Effector memory CD8-positive, alpha-beta T cell (primary cell): ENCODE measurements at places on chromosomes 13 and 19.

DNA sequence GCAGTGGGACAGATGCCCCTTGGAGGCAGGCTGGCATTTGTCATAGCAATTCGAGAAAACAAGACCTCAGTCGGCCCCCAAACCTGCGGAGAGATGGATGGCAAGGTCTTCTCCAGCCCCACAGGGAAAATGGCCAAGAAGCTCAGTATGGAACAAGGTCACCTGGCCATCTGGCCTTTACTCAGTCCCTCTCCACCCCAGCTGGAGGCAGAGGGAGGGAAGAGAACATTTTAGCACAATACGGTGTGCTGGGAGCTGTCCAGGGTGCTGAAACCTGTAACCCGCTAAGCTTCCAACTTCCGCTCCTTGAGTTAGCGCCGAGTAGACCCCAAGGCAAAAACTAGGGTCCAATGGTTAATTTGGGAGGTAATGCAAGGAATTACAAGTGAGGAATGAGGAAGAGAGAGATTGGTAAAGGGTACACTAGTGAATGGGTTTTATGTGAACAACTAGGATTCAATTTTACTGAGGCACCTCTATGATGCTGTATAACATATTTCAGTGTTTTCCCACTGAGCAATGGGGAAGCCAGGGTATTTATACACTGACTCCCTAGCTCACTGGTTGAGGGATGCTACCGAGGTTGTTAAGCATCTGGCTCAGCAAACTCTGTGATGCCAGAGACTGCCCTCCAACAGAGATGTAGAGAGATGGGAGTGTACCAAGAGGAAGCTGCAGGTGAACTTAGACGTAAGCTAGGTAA lies 64.3 kb downstream of the CACNA1A start:
- no peaks in the 10 kb centered on the region for H3K36me3 ChIP-seq
- H3K27me3 ChIP-seq, result peaks cover 49% of the 10 kb centered on the region

DNA sequence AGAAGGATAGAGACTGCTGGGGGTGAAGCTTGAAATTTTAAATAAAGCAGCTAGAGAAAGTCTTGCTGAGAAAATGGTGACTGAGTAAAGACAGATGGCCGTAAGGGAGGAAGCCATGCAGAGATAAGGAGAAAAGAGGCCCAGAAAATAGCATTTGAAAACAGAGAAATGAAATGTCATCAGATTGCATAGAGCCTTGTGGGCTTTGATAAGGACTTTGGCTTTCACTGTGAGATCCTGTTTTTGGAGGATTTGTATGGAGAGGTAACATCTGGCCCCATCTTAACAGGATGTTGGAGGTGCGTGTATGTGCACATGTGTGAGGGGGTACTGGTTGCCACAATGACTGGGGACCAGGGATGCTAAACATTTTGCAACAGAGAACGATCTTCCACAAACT lies 19.5 kb upstream of the ATP8A2 start:
- no peak overlapping the region for H3K4me3 ChIP-seq
- no peaks in the 10 kb centered on the region for H3K36me3 ChIP-seq
- H3K4me1 ChIP-seq, result no peaks in the 10 kb centered on the region
- H3K27me3 ChIP-seq, result peaks cover 46% of the 10 kb centered on the region

- peaks cover 5% of the 10 kb centered on the region for H3K36me3 ChIP-seq
- DNase-seq, result no peak
- no peaks in the 10 kb centered on the region for H3K4me1 ChIP-seq
- peaks cover 4% of the 10 kb centered on the region for H3K27me3 ChIP-seq
- H3K4me3 ChIP-seq, result no peak overlapping the region
Measured at GRCh38 chr13:26965952-26966700, 205.5 kb downstream of the USP12 start.

GRCh38 chr19:58558066-58558622 lies at the start of gene UBE2M:
TSS of gene UBE2M (minus strand) at chr19:58558611. CDS start at chr19:58558381, 230 bp downstream.
- DNase-seq, result no peak
- peak within 1 kb of the TSS; percentile 99 for H3K4me3 ChIP-seq
- H3K4me1 ChIP-seq, result peaks cover 63% of the 10 kb centered on the region
- peak within 1 kb of the TSS; percentile 99 for H3K27ac ChIP-seq
- H3K36me3 ChIP-seq, result peaks cover 69% of the 10 kb centered on the region

DNA sequence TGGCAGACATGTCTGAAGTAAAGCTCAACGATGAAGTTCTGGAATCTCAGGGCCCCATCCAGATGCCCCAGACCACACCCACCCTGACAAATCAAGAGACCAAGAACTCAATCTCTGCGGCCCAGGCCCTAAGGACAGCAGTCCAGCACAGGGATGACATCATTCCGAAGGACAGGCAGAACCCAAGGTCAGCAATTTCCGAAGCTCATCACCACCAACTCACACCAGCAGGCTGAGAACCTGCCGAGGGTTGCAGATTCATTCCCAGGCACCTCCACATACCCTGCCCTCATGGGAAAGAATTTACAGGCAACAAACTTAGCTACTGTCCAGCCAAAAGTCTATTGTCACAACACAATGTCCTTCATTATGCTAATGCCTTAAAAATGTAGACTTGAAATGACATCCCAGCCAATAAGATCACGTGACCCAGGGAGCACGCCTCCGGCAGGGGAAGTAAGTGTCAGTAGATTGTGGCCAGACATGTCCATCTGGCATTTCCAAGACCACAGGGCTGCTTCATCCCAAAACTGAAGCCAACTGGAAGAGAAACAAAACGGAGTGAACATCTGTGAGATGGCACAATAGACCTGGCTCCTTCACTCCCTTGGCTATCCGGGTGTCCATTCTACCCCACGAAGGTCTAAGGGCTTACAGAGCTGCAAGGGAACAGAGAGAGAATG lies 98.8 kb downstream of the CRYL1 start:
- no peaks in the 10 kb centered on the region for H3K36me3 ChIP-seq
- no peak for DNase-seq
- no peaks in the 10 kb centered on the region for H3K27me3 ChIP-seq
- H3K4me1 ChIP-seq, result peaks cover 6% of the 10 kb centered on the region

- H3K27me3 ChIP-seq, result peaks cover 18% of the 10 kb centered on the region
- H3K27ac ChIP-seq, result no peak overlapping the region
- no peaks in the 10 kb centered on the region for H3K36me3 ChIP-seq
- DNase-seq, result no peak
- H3K4me3 ChIP-seq, result no peak overlapping the region
Measured at GRCh38 chr13:28471421-28471820, 23.5 kb downstream of the FLT1 start.

GRCh38 chr19:17910791-17911360 lies 21.9 kb upstream of the CCDC124 start:
- H3K27me3 ChIP-seq, result peaks cover 13% of the 10 kb centered on the region

DNA sequence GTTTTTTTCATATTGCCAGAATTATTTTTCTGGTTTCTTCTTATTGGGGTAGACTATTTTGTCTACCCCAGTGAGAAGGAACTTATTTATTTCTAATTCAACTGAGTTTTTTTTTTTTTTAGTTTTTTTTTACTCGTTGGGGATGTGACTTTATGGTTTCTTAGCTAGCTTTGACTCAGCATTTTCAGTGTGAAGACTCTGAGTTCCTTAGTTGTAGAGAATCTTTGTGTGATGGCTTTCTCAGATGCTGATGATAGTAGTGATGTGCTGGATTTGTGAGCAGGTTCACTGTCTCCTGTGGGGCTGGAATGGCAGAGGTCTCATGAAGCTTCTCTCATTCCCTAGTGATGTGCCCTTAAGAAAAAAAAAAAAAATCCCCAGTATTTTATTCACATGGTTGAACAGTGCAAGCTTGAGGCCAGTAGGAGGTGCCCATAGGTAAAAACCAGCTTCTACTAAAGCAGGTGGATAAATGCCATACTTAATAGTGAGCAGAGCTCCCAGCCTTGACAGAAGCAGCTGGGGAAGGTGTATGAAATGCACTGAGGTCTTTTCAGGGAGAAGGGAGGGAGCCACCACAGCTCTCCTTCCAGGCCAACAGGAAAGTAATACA lies 106.2 kb upstream of the KLF5 start:
- H3K4me3 ChIP-seq, result no peak overlapping the region
- H3K27me3 ChIP-seq, result no peaks in the 10 kb centered on the region
- H3K36me3 ChIP-seq, result peaks cover 3% of the 10 kb centered on the region
- no peak overlapping the region for H3K27ac ChIP-seq
- H3K4me1 ChIP-seq, result peaks cover 3% of the 10 kb centered on the region
- no peak for DNase-seq

DNA sequence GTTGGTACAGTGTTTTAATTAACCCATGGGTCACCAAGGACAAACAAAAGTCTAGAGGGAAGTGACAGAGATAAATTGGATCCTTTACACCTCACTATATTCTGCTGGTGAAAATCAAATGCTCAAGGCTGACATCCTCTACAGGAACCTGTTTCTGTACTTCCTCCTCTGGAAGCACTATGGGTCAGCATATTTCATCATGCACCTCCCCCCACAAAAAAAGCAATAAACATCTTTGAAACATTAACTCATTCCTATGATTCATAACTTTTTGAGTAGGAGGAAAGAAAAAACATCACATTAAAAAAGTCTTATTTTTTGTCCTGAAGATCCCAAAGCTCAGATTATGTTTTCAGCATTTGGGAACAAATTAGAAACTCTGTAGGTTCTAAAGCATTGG lies 588.3 kb upstream of the SGCG start:
- no peak for DNase-seq
- H3K36me3 ChIP-seq, result no peaks in the 10 kb centered on the region
- H3K27me3 ChIP-seq, result no peaks in the 10 kb centered on the region
- H3K4me1 ChIP-seq, result no peaks in the 10 kb centered on the region
- no peak overlapping the region for H3K4me3 ChIP-seq
- no peak overlapping the region for H3K27ac ChIP-seq

DNA sequence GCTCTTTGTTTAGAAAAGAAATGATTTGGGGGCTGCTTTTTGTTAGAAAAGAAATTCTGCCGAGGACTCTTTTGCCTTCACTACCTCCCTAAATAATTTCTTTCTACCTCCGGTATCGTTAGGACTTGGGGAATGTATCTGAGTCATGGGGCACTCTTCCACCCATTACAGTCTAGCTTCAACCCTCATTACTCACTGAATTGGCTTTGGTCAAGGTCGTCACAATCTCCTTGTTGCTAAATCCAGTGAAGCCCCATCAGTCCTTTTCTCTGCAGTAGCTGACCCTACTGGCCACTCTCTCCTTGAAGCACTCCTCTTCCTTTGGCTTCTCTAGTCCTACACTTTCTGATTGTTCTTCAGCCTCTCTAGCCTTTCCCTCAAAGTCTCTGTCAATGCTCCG lies 34.0 kb downstream of the WDR87 start:
- DNase-seq, result no peak
- no peaks in the 10 kb centered on the region for H3K36me3 ChIP-seq
- H3K27ac ChIP-seq, result no peak overlapping the region
- no peaks in the 10 kb centered on the region for H3K4me1 ChIP-seq
